Smooth muscle cell of the brain vasculature (primary cell): ENCODE measurements at places on chromosomes 3 and 15.

DNA sequence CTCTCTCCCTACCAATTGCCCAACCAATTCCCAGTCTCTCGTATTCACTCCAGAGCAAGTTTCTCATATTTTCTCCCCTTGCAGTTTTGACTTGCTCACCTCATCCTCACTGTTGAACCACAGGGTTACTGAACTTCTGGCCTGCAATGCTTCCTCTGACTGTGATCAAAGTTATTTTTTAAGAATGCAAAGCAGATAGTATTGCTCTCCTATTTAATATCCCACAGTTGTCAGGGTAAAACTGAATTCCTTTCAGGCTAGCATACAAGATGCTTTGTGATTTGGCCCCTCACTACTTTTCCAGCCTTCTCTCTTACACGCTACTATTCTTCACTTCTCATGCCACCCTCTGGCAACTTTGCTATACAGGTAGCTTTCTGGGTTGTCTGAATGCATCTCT lies 80.9 kb downstream of the LRRFIP2 start:
- DNase-seq, result peak; percentile 18

DNA sequence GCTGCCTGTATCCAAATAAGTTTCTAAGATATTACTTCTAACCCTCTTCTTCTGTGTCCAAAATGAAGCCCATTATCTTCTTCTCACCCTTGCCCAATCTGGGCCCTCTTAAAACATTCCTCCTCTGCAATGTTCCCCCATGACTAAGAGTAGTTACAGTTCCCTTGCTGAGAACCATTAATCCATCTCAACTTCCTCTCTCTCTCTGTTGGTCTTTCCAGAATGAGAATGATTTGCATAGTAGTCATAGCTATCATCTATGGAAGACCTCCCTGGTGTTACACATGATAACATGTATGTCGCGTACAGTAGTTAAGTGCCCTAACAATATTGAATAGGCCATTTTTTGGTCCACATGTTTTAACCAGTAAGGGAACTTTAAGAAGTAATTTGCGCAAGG lies 177.9 kb downstream of the ANXA2 start:
- DNase-seq, result no peak

GRCh38 chr15:71080166-71080565 lies 35.1 kb upstream of the THSD4 start:
- DNase-seq, result no peak

DNA sequence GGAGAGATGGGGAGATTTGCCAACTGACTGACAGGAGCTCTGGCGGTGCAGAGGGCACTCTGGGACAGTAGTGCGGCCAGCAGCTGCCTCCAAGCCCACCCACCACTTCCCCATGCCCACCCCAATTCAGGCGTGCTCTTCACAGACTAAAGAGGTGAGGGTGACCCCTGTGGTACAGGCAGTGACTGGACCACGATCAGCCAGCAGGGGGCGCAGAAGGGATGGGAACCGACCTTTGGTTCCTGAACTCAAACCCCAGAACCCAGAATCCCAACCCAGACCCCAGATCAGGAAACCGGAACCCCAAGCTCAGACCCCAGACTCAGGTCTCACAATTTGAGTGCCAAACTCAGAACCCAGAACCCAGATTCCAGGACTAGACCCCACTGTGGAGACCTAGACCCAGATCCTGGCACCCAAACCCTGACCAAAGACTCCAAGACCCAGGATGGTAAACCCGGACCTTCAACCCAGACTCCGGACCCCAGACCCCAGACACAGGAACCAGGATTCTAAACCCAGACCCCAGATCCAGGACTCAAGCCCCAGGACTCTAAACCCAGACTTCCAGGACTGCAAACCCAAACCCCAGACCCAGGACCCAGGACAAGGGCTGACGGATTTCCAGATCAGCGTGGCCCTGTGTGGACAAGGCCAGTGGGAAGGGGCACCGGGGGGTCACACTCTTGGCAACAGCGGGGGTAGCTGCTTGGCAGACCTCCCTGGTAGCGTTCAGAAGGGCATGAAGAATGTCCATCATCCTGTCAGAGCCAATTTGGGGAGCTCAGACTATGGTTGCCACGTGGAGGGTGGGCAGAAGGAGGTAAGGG lies 3.7 kb upstream of the MYL3 start:
- no peak for DNase-seq

DNA sequence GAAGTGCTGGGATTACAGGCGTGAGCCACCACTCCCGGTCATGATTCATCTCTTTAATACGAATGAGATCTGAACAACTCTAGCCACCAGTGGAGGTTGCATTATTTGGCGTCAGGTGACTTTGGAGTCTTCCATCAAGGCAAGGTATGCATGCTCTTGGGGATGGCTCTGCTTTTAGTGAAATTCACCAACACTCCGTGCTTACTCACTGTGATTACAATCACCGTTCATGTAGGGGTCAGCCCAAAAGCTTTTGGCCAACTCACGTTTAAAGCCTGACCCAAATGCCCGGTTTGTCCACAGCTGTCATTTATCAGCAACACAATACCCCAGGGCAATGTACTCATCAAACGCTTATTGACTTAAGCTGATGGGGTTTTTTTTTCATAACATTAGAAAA lies 155.4 kb downstream of the PDZRN3 start:
- DNase-seq, result no peak

DNA sequence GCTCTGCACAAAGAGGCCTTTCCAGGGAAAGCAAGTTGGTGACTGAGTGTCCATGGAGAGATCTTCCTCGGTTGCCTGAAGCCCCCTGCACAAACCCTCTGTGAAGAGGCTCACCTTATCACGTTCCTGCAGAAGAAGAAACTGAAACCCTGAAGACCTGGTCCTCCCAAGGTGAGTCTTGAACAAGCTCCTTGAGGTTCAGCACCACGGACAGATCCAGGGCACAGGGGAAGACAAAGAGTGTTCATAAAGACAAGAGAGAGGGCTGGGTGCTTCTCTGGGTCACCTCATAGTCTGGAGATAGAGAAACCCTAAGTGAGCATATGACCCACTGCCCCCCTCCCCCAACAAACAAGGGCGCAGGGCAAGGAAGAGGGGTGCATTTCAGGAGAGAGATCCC lies 21.7 kb upstream of the TBC1D21 start:
- peak; percentile 56 for DNase-seq
